Sciatic nerve (tissue), 2 donors: ENCODE measurements at places on chromosomes 7 and 10. TPM values are rescaled to one million over a fixed set of nuclear protein-coding genes. Genes with fewer than 3 reads are reported as not detected.

Gene CHAT
- not detected for total RNA-seq

DNA sequence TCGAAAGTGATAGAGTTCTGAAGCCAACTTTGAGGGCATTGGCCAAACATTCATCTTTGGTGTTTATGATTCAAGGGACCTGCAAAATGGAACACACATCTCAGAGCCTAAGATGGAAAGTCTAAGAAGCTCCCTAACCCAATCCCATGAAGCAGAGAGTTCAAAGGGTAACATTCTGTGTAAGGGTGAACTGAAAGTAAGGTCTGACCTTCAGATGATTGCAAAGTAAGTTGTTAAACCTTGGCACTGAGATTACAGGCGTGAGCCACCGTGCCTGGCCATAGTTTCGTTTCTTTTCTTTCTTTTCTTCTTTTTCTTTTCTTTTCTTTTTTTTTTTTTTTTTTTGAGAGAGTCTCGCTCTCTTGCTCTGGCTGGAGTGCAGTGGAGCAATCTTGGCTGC is 2.2 kb downstream of the ZNF212 start:
- no peak for DNase-seq

DNA sequence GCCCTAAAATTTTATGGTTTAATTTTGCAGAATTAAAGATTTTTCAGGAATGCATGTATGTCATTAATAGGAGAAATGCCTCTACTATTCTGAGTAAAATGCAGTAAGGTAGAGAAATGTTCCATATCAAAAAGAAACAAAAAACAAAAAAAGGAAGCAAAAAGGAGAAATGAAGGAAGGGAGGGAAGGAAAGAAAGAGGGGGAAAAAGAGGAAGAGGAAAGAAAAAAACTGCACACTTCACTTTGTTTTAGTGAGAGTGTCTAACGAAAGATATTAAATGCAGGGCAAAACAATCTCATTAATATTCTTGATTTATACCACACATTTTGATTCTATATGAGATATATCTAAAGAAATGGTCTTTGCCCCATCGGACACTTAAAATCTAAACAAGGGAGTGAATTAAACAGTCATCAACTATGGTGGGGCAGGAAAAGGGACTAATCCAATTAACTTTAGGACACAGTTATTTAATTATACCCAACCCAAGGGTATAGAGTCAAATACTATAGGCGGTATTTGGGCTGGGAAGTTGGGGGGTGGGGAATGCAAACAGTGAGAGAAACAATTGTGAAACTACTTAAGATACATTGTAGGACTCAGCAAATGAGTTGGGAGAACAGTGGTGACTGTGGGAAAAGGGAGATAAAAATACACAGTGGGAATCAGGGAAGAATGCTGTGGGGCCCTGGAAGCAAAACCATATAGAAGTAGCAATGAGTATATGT is 27.0 kb downstream of the IMMP2L start:
- DNase-seq = no peak

- no peak for DNase-seq
Observed at GRCh38 chr10:8985651-8986050, 931.2 kb downstream of the GATA3 start.

DNA sequence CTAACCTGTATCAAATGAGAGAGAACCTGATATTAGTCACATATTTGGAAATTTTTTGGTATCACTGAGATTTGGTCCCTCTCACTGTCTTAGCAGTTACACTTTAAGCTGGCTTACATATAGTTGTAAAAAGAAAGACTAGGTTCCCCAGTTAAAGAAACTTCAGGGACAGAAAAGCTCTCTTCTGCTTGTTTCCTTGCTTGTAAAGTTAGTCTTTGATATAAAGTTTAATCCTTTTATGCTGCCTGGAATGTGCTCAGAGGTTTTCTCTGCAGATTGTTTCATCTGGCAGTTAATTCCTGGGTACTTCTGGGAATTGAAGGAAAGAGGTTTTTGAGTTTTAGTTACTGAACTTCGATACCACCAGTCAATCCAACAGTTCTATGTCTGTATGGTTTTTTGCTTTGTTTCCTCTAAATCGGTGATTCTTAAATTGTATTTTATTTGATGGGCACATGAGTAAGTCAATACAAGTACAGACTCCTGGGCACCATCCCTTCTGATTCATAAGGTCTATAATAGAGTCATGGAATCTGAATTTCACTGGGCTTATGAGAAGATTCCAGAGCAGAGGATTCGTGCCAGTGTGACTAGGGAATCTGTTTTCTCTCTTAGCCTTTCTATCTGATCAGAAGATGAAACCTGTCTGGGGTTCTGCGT is 1080.9 kb upstream of the C7orf33 start:
- DNase-seq = no peak

GRCh38 chr7:1080252-1080920 is 7.5 kb upstream of the GPER1 start:
- no peak for DNase-seq

GRCh38 chr7:50923476-50923875 is 140.8 kb upstream of the GRB10 start:
- DNase-seq = no peak

- no peak for DNase-seq
Observed at GRCh38 chr10:99685597-99685967, 26.3 kb downstream of the ENTPD7 start.
